Renal cortex interstitium (tissue), 15 donors: ENCODE measurements at places on chromosomes 12 and 14. TPM values are rescaled to one million over a fixed set of nuclear protein-coding genes. Genes with fewer than 3 reads are reported as not detected.

Gene PFKM
- polyA plus RNA-seq, result 111 TPM

Gene ASB2
- polyA plus RNA-seq, result 0.88 TPM

Gene C14orf132
- polyA plus RNA-seq, result 30.9 TPM

- no peak for DNase-seq
Measured at GRCh38 chr12:78035901-78036606, 205.4 kb downstream of the NAV3 start.

GRCh38 chr12:65533177-65533883, 254.8 kb downstream of the MSRB3 start:
- no peak for DNase-seq
